Left forelimb (tissue), 1 donor: ENCODE measurements at places on chromosomes 7 and 10.

- no peak for DNase-seq
Measured at GRCh38 chr7:90857603-90858002, 261.5 kb downstream of the CDK14 start.

DNA sequence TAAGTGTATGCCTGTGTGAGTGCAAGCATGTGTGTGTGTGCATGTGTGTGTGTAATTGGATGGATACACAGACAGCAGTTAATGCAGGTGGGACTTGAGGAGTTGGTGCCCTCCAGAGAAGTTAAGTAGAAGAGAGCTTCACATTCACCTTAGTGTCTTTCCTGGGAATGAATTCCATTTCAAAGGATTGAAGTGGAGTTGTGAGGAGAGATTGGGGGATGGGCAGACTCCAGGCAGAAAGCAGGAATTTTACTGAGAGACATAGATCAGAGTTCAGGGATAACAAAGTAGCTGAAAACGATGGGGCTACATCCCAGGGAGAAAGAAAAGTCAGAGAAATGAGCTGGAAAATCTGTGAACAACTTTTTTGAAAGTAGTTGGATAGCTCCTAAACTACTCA, 464.4 kb downstream of the TCERG1L start:
- no peak for DNase-seq

DNA sequence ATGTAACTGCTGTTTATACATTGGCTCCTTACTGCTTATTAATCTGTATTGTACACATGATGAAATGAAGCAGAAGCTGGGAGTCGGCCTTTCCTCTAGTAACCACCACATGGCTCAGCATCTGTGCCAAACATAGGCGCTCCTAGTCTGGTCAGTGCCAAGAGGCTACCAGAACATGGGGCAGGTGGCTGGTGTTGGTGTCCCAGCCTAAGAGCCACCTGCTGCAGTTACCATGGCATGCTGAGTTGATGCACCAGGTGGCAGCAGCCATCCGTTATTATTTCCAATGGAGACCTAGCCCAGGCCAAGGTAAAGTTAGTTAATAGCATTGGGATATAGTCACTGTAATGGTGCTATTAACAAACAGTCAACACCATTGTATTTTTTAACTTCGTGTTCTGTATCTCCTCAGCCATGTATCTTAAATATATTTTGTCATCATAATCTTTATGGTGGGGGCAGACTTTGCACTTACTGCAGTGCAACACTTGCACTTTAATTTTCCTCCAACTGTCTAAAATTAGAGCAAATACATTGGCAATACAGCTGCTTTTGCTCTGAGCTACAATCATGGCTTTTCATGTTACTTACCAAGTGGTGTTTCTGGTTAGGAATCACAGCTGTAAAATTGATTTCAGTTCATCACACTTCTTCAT, 33.1 kb downstream of the HBP1 start:
- no peak for DNase-seq

GRCh38 chr10:124659380-124659779, 84.8 kb downstream of the FAM53B start:
- DNase-seq, result no peak

- DNase-seq, result no peak
Measured at GRCh38 chr10:76763376-76763775, 874.2 kb downstream of the KCNMA1 start.

DNA sequence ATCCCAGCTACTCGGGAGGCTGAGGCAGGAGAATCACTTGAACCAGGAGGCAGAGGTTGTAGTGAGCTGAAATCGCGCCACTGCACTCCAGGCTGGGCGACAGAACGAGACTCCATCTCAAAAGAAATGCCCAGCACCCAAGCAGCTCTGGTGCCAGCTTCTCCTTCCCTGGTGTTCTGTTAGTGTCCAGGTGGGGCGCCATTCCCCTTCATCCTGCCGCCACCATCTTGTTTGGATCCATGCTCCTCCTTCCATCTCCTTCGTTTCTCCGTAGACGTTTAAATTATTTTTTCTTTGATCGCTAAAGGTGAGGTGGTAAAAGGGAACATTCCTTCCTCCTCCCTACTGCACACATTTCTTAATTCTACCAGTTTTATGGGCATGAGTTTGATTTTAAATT, 30.3 kb downstream of the PROSER2 start:
- DNase-seq, result no peak

DNA sequence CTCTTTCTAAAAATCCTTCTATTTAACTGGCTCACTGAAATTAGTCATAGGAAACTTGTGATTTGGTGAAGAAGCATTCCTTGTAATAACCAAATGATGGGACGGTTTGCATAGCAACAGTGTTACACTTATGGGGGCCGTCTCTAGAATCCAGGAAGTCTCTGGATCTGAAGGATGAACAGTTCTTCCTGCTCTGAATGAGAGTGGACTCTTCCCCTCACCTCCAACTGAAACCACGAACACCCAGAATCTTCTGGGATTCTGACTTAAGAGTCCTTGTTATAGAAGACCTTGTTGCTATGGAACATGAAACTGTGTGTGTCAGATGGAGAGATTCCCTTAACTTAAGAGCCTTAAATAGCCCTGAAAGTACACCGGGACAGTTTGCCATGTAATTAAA, 23.2 kb downstream of the NOLC1 start:
- DNase-seq, result no peak

- no peak for DNase-seq
Measured at GRCh38 chr7:148702876-148703670, 4.4 kb downstream of the CUL1 start.

GRCh38 chr7:158369290-158369689, 218.3 kb downstream of the PTPRN2 start:
- no peak for DNase-seq
